ENCODE measurements at places on chromosomes 5 and 9.
A peak's percentile ranks its signal among the peaks of the same experiment; 100 is the strongest.

- DNase-seq = peak; percentile 78
These were observed 105.5 kb downstream of the PDE6A start for GRCh38 chr5:149838881-149839739.

DNA sequence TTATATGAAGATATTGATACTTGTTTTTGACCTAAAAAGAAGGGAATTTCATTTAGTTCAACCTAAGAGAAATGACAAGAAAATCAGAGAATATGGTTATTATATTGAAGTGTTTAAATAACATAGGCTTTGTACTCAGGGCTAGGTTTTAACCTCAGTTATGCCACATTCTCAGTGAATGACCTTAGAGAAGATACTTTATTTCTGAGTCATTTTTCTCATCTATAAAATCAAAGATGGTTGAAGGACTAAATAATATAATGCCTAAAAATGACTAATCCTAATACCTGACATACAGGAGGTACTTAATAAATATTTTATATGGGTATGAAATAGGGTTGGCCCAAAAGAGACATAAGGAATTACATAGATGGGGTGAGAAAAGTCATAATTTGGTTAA, 32.3 kb downstream of the DIMT1 start:
- peak; percentile 19 for DNase-seq

DNA sequence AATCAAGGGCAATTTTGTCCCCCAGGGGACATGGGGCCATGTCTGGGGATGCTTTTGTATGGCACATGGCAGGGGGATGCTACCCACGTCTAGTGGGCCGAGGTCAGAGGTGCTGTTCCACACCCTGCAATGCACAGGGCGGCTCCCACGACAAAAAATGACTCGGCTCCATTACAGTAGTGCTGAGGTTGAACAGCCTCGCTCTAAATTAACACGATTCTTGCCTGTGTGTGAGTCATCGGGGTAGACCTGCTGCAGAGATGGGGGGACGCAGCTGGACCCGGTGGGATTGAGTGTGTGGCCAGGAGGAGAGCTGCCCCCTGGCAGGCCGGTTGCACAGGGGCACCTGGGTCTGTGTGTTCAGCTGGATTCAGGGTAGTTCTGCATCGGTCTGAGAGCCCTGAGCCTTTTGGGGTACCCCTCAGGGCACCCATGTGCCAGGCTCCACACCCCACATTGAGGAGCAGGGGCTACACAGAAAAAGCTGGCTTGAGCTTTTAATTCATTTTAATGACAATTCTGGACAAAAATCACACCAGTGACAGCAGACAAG, 20.0 kb upstream of the COL5A1 start:
- DNase-seq = no peak

GRCh38 chr5:171984748-171985419, 21.6 kb downstream of the FBXW11 start:
- peak; percentile 97 for DNase-seq

DNA sequence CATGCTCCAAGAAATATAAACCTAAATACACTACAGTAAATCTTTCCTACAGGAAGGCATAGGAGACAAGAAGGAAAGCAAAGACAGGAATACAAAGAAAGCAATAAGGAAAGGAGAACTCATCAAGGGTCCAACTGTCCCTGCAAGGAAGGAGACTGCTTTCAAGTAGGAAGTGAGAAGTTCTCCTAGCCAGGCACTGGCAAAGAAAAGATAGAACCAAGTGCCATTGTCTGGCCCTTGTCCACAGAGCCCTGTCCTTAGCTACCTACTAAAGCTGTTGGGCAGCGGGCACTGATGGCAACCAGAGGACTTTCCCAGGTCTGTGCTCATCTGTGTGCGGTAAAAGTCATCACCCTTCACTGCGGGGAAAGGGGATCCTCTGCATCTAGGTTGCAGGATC, 108.2 kb downstream of the KLHL3 start:
- DNase-seq = no peak

All from amniotic epithelial cell (primary cell).